ENCODE measurements at places on chromosomes 5 and 9. TPM values are rescaled to one million over a fixed set of nuclear protein-coding genes. Genes with fewer than 3 reads are reported as not detected.

HSD17B4 gene
- 122 TPM for total RNA-seq

EPB41L4B gene
- total RNA-seq: 2.7 TPM

GRCh38 chr5:143456952-143457547, 53.6 kb upstream of the NR3C1 start:
- DNase-seq: peak; percentile 20

DNAJB5 gene
- total RNA-seq: 0.90 TPM

PITX1 gene
- total RNA-seq: 4.6 TPM

DNA sequence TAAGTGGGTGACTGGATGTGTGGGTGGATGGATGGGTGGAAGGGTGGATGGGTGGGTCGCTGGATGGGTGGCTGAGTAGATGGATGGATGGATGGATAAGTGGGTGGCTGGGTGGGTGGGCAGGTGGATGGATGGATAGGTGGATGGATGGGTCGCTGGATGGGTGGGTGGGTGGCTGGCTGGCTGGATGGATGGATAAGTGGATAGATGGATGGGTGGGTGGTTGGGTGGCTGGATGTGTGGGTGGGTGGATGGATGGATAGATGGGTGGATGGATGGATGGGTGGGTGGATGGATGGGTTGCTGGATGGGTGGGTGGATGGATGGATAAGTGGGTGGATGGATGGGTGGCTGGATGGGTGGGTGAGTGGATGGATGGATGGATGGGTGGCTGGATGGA, 27.3 kb upstream of the CEP72 start:
- no peak for DNase-seq

DNA sequence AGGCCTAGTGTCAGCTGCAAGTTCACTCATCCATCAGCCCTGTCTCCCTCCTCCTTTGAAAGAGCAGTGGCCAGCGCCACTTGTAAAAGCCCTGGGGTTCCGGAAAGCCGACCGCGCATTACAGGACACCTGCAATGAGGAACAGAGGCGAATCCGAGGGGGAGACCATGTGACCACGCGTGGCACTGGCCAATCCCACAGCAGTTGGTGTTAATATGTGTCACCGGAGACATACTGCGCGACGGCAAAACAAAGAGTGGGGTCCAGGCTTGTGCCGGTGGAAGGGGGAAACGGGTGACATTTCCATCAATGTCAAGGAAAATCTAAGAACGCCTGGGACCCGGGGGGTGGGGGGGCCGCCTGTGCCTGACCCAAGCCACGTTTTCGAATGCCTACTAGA, 480.8 kb downstream of the SPATA31A7 start:
- no peak for DNase-seq

GRCh38 chr5:13179407-13180087, 764.9 kb downstream of the DNAH5 start:
- no peak for DNase-seq

OR1J1 gene
- not detected for total RNA-seq

MPDZ gene
- 15.5 TPM for total RNA-seq

Measured in Caki2 (cell line).